Activated CD4-positive, alpha-beta T cell treated with anti-CD3 and anti-CD28 coated beads for 24 hours (primary cell): ENCODE measurements at places on chromosomes 11 and 22.

GRCh38 chr11:27963370-27963769 lies 144.6 kb downstream of the KIF18A start:
- DNase-seq, result no peak

- no peak for DNase-seq
These were observed 390 bp upstream of the FGF3 start for GRCh38 chr11:69819541-69820070.

DNA sequence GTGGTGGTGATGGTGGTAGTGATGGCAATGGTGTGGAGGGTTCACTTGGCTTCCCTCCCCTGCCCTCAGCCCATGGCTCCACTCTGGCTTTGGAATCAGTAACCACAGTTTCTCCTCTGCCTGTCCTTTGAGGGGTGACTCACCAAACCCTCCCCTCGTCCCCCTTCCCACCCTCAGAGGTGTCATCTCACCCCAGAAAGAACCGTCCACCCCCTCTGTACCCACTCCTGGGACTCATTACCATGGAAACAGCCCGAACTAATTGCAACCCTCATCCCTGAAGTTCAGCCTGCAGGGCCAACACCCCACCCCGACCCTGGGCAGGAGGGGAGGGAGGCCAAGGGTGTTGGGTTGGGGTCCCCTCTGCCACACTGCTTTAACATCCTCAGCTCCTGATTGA lies 26.6 kb downstream of the PHLDB1 start:
- no peak for DNase-seq

GRCh38 chr11:8586184-8586583 lies 7.8 kb downstream of the STK33 start:
- no peak for DNase-seq
